Stimulated activated CD4-positive, alpha-beta T cell treated with anti-CD3 and anti-CD28 coated beads, TNF-alpha, amount 100 ng/mL, for 24 hours (primary cell): ENCODE measurements at places on chromosomes 7 and 10.

- DNase-seq, result no peak
Observed at GRCh38 chr10:16652154-16652553, 130.5 kb upstream of the C1QL3 start.

DNA sequence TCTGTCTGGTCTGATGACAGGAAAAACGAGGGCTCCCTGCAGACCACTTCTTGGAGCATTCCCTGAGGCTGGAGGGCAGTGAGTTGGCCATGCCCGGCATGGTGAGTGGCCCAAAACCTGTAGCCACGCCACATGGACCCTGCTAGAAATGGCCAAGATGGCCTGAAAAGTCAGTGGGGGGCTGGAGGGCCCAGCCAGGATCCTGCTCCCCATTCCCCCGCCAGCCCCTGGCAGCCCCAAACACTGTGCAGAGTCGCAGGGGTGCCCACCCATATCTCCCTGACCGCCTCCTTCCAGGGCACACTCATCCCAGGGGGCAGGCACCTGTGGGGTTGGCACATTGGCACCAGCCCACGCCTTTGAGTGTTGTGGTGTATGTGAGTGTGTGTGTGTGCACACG is 18.7 kb upstream of the PPP2R2D start:
- no peak for DNase-seq

DNA sequence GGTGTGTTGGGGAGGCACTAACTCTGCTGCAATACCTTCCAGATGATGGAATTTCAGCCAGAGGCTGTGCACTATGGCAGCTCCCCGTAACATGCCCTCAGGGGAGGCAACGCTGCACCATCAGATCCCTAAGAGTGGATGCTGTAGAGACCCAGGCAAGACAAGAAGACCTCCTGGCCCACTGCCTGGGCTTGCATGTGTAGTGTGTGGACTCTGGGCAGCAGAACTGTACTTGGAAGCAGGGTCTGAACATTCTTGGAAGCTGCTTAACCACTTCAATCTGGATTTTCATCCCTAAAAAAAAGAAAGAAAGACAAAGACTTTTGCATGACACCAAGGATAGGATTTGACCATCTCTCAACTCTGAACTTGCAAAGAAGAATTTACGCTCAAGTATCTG is 297.5 kb upstream of the NRP1 start:
- DNase-seq, result no peak

DNA sequence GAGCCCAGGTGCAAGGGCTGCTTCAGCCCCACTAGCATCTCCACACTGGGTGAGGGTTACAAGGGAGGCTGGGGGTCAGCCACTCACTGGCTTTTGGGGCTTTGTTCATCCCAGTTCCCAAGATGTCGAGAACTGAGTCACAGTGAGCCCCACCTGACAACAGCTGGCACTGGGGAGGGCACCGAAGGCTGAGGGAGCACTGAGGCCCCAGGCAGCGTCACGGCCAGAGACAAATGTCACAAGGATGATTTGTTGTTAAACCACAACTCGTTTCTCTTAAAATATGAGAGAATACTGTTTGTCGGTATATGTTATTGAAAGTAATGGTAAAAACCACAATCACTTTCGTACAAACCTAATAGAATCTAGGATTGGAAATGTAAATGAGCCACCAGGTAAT is 219.9 kb downstream of the CELF2 start:
- DNase-seq, result no peak

GRCh38 chr10:69010151-69010640 is 21.6 kb downstream of the KIFBP start:
- no peak for DNase-seq
